Activated CD4-positive, alpha-beta T cell treated with anti-CD3 and anti-CD28 coated beads for 24 hours (primary cell): ENCODE measurements at places on chromosomes 16 and 17.

DNA sequence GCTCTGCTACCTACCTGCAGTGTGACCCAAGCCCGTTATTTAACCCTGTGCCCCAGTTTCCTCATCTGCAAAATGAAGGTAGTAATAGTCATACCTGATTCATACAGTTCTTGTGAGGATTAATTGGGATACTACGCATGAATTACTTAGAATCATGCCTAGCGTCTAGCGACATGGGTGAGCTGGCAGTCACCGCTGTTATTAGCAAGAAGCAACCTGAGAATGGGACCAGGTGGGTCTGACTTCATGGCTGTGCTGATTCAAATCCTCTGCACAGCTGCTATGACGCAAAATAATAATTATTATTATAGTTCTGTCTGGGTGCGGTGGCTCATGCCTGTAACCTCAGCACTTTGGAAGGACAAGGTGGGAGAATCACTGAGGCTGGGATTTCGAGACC, 7.9 kb downstream of the SOCS1 start:
- DNase-seq: no peak

DNA sequence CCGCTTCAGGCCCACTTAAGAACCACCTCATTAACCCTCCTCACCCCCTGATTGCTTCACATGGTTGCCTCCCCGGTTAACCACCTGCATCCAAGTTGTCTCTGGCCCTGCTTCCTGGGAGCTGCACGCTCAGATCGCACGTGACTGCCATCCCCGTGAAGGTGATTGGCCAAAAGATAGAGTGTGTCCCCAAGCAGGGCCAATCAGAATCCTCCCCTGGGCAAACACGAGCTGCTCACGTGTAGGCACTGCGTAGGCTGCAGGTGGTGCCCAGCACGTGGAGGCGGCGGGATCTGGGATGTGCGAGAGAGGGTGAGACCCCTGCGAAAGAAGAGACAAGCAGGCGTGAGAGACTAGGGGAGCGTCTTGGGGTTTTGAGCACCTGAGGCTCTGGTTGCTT, 111.8 kb upstream of the CRHR1 start:
- no peak for DNase-seq

DNA sequence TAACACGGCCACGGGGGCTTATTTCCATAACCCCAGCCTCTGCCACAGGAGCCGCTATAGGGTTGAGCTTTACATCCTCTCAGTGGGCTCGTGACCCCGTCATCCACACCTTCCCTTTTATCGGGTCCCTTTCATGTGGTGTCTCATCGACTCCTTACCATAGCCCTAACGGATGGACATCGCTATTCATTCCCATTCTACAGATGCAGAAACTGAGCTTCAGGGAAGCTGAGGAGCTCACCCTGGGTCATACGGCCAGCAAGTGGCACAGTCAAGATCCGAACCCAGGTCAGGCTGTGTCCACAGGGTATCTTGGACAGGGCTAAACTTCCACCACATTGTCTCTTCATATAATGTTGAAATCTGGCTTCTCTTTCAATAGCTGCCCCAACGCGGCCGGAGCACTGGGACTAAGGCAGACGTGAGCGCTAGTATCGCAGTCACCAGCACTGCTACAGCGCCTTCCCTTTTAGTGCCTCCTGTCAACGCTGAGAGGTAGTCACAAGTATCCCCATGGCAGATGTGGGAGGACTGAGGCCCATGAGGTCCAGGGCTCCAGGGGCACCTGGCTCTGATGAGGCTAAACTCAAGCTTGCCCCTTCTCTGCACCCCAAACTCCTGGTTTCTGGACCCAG, 50.8 kb downstream of the SOCS1 start:
- DNase-seq: no peak

DNA sequence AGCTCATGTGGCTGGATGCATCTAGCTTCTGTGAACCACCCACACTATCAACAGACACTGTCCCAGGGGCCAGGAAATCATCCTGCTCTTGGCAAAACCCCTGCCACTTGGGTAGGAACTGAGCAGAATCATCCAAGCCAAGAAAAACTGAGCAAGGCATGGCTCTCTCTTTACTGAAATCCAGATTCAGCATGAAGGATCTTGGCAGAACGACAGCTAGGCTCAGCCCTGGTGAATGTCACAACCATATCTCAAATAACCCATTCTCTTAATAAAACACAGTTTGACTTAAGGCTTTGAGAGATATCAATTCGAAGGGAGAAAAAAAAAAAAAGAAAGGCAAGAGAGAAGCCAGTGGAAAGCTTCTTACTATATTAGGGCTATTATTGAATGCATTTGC, 72.2 kb downstream of the MAF start:
- no peak for DNase-seq

- DNase-seq: no peak
Observed at GRCh38 chr17:10857976-10858375, 20.1 kb upstream of the PIRT start.

DNA sequence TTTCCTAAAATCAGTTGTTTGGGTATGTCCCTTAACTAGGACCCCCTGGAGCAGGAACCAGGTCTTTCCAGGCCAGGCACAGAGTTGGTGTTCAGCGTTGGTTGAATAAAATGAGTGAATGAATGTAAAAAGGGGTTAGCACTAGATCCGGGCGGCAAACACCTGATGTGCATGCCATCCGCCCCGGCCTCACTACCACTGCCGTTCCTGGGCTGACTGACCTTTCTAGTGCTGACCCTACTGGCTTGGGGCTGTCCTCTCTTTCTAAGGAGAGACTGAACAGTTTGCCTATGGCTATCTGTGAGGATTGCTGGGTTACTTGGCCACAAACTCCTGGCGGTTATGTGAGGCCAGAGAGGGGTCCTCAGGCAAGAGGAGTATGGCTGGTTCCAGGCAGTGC, 10.1 kb upstream of the PHF12 start:
- no peak for DNase-seq

GRCh38 chr17:79098282-79098867, 23.8 kb downstream of the ENGASE start:
- DNase-seq: no peak

DNA sequence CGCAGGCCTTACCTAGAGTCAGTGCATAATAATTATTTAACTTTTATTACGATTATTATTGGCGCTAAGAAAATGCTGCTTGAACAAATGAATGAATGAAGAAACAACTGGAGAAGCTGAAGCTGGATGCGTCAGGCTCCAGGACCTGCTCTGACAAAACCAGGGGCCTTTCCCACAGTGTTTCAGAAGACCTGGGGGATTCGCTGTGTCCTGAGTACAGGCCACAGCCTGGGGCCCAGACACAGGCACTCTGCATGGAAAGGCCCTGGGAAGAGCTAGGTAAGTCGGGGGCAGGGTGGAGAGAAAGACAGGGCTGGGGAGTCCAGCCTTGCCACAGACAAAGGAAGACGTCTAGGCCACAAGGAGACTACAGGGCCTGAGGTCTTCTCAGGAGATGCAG, 226.1 kb downstream of the ZNF423 start:
- DNase-seq: no peak

- DNase-seq: no peak
Observed at GRCh38 chr17:57381498-57381897, 125.2 kb downstream of the MSI2 start.

- DNase-seq: peak; percentile 86
Observed at GRCh38 chr17:44774271-44775135, 15.7 kb downstream of the ADAM11 start.

DNA sequence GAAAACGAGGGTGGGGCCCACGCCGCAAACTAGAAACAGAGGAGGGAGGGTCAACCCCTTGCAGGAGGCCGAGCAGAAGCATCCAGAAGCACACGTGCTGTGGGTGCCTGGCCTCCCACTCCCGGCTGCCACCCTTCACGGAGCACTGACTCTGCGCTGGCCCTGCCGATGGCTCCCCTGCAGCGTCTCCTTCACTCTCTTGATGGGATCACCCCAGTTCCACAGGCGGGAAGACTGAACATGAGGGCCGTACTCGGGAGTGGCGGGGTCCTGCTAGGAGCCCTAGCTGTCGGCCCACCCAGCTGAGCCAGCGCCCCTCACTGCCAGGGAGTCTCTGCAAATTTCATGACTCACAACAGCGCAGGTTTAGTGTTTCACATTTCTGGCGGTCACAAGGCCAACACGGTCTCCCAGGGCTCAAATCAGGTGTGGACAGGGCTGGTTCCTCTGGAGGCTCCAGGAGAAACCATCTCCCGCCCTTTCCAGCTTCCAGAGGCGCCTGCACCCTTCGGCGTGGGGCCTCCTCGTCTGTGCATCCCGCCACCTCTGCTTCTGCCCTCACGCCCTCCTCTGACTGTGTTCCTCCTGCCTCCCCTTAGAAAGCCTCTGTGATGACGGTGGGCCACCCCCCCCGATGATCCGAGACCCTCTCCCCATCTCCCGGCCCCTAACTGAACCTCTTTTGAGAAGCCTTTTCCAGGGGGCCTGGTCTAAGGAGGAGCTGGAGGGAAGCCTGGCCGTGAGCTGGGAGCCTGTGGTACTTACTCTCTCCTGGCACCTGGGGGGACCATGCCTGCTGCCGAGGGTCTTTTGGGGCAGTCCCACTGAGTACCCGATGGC, 2.0 kb downstream of the PTX4 start:
- DNase-seq: no peak

- DNase-seq: no peak
Observed at GRCh38 chr17:2011411-2012371, 13.4 kb downstream of the RTN4RL1 start.
